ENCODE measurements at places on chromosomes 7 and 10.

DNA sequence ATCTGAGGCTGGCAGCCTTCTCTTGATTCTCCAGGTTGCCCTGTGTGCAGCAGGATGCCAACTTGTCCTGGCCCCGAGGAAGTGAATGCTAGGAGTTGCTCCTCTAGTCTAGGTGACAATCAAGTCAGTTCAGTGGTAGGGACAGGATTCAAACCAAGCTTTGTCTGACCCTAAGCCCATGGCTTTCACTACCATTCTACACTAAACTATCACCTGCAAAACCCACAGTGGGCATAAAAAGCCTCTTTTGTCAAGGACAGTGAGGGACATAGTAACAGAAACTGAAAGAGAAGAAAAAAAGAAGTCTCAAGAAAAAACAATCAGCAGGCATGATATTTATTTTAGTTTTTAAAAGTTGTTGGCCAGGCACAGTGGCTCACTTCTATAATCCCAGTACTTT lies 33.5 kb downstream of the KCNMA1 start:
- DNase-seq = no peak

DNA sequence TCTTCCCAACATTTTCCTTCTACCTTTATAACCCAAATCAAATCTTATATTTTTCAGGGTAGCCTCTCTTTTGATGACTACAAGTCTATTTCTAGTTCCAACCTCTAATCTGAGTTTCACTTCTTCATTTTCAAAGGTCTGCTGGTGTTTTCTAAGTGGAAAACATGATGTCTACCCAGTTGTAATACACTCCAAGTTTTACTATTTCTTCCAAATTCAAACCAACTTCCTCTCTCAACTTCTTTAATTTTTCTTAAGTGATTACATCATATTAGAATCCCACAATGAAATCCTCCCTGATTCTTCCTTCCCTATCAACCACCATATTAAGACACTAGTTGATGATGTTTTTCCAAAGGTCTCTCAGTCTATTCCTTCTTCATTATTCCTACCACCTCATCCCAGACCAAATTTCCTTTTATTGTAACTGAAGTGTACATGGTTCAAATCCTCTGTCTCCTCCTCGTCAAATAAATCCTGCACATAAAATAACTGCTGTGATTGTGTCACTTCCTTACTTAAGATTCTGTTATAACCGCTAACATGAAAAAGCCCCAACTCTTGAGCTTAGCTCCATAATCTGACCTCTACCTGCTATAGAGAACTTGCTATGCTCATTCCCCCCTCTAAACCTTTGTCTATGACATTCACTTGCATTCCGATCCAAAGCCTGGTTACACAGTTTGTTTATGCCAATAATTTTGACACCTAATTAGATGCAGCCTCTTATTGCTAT lies 12.7 kb downstream of the TAS2R38 start:
- DNase-seq = no peak

DNA sequence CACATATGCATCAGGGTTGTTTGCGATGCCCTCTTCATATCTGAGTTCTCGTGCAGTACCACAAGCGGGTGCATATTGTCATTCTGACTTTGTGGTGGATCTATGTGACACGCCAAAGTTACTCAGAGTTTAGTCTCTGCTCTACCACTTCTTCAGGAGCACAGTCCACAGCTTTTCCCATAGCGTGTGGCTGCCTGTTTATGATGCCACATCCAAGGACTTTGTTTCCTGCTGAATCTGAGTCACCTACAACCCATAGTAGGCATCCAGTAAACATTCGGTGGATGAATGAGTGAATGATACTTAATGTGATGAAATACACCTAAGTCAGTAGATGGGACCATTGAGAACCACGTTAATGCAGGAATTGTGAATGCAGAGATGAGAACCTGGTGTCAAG lies 15.0 kb downstream of the ADRA2A start:
- DNase-seq = no peak

DNA sequence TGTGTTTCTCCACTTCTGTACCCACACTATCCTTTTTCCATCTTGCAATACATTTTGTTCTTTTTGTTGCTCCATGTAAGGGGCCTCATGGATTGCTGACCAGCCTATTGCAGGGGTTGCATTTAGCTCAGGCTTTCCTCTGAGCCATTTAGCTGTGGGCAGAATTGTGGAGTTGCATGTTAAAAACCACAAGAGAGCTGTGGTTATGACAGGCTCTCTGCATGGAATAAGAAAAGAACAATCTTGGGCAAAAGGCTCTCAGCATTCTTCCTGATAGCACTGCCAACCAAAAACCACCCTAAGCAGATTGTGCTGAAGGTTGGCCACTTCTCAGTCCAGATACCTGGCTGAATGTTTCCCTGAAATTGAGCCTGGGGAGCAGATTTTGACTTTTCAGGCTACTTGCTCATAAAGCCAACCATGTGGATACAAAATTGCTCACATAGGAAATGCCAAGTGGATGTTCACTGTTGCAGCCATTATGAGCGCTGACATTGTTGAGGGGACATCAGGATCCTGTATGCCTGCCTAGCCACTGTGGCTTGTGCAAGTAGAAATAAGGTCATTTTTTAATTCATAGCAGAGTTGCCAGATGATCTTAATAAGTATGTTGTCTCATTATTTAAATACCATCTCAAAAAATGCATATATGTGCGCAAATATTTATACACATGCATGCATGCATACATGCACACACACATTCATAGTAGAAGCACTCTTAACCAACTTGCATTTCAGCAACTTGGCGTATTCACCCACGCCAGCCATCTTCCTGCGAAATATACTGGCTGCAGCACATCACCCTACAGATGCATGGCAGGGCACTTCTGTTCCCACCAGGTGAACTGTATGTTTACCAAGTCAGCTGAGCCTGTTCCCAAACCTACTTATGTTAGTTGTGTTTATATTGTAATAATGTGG lies 695.4 kb downstream of the LRMDA start:
- no peak for DNase-seq

GRCh38 chr7:150803161-150803860 lies 2.7 kb downstream of the TMEM176A start:
- no peak for DNase-seq

DNA sequence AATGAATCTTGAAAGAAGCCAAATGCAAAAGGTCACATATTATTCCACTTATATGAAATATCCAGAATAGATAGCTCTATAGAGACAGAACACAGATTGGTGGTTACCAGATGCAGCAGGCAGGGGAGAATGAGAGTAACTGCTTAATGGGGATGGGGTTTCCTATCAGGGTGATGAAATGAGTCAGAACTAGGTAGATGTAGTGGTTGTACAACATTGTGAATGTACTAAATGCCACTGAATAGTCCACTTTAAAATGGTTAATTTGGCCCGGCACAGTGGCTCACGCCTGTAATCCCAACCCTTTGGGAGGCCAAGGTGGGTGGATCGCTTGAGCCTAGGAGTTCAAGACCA lies 9.4 kb upstream of the SLC25A28 start:
- no peak for DNase-seq

- no peak for DNase-seq
These were observed 28.4 kb downstream of the CDK6 start for GRCh38 chr7:92808006-92808405.

Measured in CD4-positive, alpha-beta T cell treated with Interleukin-10 for 1 hour (primary cell).